ENCODE measurements at places on chromosomes 3 and 15.

DNA sequence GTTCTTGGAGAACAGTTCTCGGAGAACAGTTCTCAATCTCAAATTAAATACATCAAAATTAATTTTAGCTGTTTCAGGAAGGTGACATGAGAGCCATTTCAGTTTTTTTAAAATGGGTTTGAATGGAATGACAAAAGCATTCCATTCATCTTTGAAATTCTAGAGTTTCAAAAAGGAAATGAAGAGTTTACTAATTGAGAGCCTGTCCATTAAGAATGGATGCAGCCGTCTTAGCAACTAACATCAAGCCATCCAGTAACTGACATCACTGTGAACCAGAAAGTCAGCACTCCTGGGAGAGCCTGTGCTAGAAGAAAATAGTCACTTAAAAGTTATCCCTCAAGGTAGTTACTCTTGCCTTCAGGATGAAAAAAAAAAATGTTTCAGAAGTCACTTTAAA is 47.0 kb upstream of the FSTL1 start:
- DNase-seq = no peak

- no peak for DNase-seq
Measured at GRCh38 chr3:13272831-13273603, 147.1 kb downstream of the NUP210 start.

DNA sequence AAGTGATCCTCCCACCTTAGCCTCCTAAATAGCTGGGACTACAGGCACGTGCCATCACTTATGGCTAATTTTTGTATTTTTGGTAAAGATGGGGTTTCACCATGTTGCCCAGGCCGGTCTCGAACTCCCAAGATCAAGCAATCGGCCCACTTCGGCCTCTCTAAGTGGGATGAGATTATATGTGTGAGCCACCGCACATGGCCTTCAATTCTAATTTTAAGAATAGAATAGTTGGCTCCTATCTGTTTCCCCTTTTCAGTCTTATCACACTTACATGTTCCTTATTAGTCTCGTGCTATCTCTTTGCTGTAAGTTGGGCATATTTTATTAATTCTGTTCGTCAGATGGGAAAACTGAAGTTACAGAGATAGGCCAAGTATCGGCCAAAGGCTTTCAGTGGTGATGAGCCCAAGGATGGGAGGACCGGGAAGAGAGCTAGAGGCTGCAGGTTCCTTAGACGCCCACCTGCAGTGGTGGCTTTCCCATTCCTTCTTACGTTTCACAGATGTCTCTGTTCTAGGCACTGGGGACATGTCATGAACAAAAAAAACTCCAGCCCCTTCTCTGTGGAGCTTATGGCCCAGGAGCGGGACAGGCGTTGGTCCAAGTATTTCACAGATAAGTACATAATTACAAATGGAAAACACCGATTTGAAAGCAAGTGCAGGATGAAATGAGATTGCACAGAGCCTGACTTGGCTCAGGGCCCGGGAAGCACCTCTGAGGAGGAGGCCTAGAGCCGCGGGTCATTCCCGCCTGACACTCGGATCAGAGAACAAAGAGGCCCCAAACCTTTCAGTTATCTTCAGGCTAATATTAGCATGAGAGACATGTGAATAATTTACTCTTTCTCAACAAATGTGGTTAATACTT is 91.1 kb upstream of the KLF13 start:
- no peak for DNase-seq

- DNase-seq = no peak
Measured at GRCh38 chr3:133117342-133117741, 79.2 kb downstream of the TMEM108 start.

DNA sequence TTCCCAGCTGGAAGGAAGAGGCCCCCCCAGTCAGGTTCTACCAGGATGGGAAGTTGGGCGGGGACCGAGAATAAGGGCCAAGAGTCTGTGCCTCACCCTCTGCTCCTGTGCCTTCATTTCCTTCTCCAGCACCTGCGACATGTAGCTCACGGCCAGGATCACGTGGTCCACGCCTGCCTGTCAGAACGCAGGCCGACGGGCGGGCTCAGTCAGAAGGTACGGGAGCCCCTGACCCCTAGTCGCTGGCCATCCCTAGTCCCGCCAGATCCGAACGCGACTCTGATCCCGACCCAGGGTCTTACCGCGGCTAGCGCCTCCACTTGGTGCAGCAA is 489 bp downstream of the GMPPB start:
- peak; percentile 37 for DNase-seq

DNA sequence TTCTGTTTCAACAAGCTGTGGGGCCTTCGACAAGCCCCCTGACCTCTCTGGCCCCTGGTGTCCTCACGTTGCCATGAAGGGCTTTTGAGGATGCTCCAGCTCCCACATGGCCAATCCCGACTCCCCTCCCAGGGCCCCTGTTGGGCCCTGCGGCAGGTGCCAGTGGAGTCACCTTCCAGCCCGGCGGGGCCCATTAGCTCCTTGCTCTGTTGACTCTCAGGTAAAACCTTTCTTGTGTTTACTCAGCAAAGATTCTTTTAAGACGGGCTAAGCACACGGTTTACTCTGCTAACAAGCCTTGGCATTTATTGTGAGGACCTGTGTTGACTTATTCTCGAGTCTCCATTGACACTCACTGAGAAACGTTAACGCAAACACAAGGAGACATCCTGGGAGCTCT is 15.0 kb downstream of the RPLP1 start:
- DNase-seq = no peak

DNA sequence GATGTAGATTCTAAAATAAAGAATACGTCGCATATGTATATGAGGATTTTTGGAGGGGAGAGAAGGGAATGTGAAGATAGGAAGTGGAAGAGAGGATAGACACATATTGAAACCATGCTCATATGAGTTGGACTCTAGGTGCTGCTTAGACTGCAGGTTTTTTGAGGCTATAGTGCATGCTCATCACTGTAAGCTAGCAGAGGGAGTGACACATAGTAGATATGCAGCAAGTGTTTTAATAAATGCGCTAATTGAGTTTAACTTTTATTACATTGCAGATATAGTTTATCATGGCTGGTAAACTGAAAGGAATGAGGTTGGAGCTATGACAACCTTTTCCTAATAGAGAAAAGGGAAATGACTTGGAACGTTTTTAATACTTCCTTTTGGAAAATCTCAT is 7.7 kb downstream of the SEMA6D start:
- no peak for DNase-seq
